ENCODE measurements at places on chromosomes 7 and 10. TPM values are rescaled to one million over a fixed set of nuclear protein-coding genes. Genes with fewer than 3 reads are reported as not detected.

Gene STEAP1B
- 0.43 TPM for total RNA-seq

Gene TCAF2
- total RNA-seq, result 0.27 TPM

Gene NKX1-2
- total RNA-seq, result not detected

Gene CWF19L1
- total RNA-seq, result 13.0 TPM
